Inflammatory macrophage treated with lipopolysaccharide for 1 hour (primary cell): ENCODE measurements at places on chromosomes 2 and 18.

GRCh38 chr2:64779117-64779690, 125.5 kb upstream of the SERTAD2 start:
- no peak for DNase-seq

GRCh38 chr2:96144481-96145035, 682 bp downstream of the DUSP2 start:
- DNase-seq, result no peak

DNA sequence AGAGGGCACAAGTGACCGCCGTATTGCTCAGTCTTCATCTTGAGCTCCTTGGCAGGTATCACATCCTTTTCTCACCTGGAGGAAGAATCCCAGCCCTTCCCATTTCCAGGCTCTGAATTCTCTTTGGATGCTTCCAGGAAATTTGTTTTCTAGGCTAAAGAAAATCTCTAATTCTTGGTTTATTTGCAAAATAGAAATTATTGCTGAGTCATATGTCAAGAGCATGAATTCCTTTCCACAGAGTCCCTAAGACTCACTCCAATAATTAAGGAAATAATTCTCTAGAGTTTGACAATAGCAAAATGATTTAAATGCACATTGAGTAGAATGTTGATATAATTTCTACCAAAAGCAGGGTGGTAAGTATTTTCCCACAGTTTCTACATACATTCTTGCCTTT, 16.3 kb upstream of the CCDC68 start:
- no peak for DNase-seq

- no peak for DNase-seq
Measured at GRCh38 chr2:30262716-30263309, 31.5 kb downstream of the LBH start.

DNA sequence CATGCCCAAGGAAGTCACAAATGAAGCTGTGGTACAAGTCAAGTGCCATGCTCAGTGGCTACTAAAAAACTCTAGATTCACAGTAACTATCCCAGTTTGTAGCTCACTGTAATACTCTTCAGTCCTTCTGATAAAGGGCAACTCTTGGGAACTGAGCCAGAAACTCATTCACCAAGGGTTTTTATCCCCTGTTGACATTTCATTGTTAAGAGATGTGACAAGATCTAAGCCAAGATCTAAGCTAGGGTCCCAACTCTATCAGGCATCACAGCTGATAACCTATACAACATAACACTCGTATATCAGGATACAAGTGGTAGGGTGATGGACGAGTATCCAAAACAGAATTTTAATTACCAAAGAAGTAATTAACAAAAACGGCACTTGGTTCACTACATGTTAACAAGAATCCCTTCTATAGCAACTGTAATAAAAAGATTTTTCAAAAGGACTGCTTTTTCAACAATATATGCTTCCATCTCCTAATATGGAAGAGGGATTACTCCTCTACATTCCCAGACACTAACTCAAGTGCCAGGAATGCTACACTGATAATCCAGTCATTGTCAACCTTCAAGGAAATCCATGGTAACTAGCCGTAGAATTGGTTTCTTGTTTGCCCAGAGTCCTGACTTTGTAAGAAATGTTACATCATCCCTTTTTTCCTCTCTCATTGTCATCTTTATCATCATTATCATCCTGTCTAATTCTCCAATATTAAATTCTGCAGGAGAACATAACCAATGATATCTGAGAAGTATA, 111.7 kb downstream of the CDH2 start:
- no peak for DNase-seq
